NCI-H524 treated with DMSO at 0.1 percent for 48 hours (cell line): ENCODE measurements at places on chromosomes 5 and 9.

DNA sequence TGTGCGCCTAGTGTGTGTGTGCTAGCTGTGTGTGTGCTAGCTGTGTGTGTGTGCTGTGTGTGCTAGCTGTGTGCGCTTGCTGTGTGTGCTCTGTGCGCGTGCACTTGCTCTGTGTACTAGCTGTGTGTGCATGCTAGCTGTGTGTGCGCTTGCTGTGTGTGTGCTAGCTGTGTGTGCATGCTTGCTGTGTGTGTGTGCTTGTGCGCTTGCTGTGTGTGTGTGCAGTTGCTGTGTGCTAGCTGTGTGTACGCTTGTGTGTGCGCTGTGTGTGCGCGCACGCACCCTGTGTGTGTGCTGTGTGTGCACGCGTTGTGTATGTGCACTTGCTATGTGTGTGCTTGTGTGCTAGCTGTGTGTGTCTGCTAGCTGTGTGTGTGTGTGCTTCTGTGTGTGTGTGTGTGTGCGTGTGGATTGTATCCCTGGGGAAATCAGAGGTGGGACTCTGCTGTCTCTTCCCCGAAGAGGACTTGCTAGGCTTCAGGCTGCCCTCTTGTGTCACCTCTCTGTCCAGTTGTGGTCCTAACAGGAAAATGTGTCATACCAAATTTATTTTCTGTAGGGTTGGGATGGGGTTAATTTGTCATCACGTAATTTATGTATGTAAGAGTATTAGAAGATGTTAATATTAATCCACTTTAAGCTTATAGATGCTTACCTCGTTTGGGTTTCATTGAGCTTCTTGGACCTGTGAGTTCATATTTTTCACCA is 38.9 kb downstream of the TPPP start:
- DNase-seq = no peak

- no peak for DNase-seq
Measured at GRCh38 chr9:15104826-15105420, 194.7 kb upstream of the FREM1 start.

DNA sequence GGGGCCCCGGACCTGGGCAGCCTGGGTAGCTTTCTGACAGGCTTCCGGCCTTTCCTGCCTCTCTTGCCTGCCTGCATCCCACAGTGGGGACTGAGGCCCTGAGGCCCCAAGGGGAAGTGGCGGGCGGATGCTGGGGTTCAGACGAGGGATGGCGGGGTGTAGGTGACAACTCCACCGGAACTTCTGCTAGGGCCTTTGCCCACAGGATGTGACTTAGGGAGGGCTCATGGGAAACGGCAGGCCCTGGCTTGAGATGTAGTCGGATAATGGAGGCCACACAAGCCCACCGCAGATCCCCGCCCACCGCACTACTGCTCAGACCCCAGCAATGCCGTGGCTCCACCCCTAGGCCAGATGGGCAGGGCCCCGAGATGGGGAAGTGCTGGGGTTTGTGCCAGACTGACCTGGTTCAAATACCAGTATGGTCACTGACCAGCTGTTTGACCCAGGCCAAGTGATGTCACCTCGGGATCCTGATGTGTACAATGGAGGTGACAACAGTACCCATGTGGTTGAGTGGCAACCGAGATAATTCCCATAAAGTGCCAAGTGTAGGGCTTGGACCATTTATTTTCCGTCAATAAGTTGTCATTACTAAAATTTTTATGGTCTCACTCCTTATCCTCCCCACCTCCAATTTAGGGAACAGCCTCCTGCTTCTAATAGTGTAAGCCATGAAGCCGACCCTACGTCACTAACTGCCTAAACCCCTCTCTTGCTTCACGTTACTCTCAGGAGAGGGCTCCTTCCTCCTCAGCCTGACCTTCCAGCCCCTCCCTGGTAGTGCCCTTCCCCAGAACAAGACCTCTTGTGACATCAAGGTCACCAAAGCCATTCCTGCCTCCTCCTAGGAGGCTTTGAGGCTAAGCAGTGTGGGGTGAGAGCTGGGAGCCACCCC is 2.5 kb upstream of the CDK9 start:
- DNase-seq = no peak

DNA sequence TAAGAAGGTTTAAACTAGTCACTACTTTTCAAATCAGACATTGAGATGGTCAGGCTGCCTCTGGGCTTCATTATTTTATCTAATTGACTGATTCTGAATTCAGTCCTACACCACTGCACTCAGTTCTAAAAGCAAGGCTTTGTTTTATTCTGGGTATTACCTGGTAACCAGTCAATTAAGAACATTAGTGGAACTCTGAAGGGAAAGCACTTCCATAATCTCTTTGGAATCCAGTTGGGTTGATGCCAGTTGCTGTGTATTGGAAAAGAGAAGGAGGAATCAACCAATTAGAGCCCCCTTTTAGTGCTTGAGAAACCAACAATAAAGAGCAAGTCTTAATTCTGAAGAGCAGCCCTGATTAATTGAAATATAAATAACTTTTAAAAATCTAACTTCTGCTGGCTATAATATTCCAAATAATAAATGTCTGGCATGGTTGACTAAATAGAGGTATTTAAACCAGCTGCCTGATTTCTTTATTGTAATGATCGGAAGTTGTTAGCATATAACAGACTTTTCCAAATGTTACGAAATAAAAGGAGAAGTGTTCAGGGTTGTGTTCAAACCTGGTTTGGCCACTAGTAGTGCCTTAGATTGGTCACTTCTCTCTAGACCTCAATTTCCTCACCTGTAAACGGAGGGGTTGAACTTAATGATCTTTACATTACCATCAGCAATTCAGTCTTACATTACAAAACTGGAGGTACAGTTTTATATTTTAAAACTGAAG is 32.0 kb downstream of the CPEB4 start:
- no peak for DNase-seq

GRCh38 chr5:9766581-9766980 is 136.4 kb upstream of the TAS2R1 start:
- DNase-seq = no peak

DNA sequence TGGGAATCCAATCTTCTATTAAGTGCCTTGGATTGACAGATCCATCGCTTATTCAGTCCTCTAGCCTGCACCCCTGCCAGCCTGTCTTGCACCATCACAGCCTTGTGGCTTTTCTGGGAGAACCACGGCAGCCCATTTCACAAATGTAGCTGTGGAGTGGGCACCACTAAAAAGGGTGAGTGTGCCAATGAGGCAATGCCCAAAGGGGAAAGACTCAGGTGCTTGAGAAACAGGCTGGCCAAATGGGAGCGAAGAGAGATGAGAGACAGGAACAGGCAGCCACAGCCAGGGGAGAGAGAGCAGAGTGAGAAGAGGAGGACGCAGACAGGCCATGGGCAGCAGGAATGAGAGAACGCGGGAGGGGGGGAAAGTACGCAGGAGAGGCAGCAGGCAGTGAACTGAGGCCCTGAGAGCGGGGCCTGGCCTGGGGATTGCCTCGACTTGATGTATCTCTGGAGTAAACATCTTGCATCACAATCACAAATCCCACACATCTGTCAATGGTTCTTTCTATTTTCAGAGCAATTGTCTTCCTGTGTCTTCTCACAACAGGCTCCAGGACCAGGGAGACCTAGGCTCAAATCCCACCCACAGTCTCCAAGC is 173.1 kb downstream of the SYK start:
- DNase-seq = no peak

- DNase-seq = no peak
Measured at GRCh38 chr5:34039398-34040157, 3.4 kb downstream of the C1QTNF3 start.

DNA sequence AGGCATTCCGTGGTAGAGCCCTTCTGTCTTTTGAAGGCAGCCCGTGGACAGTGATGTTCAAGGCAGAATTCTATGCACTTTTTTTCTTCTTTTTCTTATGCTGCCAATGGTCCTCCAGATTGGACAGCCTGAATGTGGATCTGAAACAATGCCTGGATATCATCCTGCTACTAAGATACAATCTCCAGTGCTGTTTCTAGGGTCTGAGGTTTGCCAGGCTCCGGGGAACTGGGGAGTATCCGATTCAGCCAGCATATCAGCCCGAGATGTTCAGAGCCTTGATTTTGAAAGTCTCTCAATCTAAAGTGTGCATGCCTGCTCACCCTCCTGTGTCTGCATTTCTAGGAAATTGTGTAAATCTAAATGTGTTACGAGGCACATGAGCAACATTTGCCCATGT is 103.8 kb upstream of the WWC1 start:
- no peak for DNase-seq

- DNase-seq = no peak
Measured at GRCh38 chr9:36207546-36208012, 16.9 kb downstream of the CLTA start.

- DNase-seq = no peak
Measured at GRCh38 chr9:93826905-93827544, 128.1 kb downstream of the BARX1 start.

GRCh38 chr9:69097064-69097463 is 61.5 kb downstream of the FXN start:
- DNase-seq = no peak

- no peak for DNase-seq
Measured at GRCh38 chr5:59317023-59317773, 576.3 kb downstream of the PDE4D start.

GRCh38 chr5:161544350-161544765 is 2.2 kb downstream of the GABRB2 start:
- no peak for DNase-seq

DNA sequence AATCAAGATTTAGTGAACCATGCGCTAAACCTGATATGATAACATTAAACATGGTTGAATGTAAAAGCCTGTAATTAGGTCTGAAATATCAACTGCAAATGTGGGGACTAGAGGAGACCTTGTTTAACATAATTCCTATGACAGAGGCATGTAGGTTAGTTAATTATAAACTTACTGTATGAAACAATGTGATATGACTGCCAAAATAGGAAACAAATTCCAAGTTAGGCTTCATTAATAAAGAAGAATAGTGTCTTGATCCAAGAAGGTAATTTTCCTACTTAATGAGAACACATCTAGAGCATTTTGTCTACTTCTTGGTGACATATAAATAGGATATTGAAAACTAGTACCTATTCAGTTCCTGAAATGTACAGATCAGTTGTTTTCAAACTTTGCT is 136.2 kb upstream of the TARS1 start:
- DNase-seq = no peak

DNA sequence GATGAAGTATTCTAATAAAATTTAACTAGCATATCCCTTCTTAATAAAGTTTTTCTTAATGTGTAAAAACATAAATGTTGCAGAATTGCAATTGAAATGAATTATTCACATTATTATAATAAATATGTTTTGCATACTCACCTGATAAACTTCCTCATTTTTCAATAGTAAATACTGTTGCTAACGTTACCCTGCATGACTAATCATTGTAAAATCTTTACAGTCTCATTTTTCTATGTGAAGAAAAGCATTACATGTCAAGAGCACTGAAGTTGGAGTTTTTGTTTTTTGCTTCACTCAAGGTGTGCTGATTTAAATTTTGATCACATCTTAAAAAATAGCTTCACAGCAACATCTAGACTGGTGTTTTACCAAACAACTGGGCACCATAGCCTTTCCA is 157.2 kb upstream of the CDH18 start:
- DNase-seq = no peak

- peak; percentile 43 for DNase-seq
Measured at GRCh38 chr9:95268681-95269080, 48.8 kb downstream of the FANCC start.

DNA sequence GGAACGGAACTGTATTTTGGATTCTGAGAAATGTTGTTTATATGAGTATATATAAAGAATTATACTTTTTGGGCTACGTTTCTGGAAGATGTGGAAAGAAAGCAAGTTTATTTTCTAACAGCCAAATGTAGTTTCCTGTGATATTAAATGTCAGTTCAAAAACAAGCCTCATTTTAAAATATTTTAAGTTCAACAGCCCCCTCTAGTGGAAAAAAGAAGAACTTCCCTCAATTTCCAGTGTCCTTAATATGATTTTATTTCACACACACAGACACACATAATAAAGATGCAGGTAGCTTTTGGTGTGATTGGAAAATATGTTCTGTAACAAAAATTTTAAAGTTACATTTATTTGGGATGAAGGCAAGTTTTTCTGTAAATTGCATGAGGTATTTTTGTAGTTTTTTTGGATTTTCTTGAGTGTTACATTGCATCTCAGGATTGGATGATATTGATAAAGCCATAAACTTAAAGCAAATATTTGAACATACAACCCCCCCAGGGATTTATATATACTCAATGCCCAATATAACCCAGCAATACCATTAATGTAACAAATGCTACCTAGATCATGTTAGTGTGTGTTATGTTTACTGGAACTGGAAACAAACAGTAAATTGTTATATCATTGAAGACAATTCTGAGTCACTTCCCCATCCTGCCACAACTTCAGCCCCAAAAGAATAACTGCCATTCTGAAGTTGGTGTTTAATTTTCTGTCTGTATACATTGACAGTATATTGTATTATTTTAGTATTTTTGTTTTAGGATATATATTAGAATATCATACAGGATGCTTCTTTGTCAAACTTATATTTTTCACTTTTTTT is 54.0 kb downstream of the CCDC171 start:
- DNase-seq = no peak

GRCh38 chr9:15246708-15247107 is 60.3 kb downstream of the TTC39B start:
- no peak for DNase-seq

DNA sequence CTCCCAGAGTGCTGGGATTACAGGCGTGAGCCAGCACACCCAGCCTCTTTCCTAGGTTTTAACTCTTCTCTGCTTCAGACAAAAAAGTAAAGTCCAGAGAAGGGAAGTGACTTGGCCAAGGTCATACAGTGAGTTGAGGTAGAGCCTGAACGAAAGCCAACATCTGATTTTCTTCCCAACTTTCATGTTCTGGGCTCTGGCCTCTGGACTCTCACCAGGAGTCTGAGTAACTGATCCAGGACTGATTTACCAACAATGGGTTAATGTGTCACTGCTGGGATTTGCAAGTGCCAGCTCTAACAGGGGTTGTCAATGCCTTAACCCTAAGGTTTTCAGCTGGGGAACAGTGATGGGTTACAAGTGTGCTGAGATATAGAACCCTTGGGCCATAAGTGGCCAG is 32.2 kb upstream of the LARP1 start:
- no peak for DNase-seq

DNA sequence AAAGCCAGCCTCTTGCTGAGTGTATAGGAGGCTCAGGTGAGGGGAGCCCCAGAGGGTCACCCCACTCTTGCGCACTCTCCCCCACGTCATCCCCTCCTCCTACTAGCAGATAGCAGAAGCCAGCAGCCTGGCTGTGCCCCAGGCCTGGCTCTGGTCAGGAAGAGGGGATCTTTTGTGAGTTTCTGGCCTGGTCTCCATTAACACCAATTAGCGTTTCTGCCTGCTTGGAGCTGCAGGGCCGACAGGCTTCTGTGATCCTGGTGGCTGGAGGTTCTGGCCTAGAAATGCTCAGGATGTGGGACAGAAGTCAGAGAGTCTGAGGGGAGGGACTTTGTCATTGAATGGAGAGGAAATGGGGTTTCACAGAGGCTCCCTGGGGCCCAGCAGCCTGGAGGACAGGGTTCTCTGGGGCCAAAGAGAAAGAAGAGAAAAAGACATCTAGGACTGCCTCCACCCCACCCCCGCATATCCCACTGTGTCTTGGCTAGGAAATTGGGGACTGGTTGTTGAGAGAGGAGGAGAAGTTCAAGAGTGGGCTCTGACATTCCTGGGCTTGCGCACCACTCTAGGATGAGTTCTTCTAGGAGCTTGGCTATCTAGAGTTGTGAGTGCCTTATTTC is 47.5 kb upstream of the ARAP3 start:
- no peak for DNase-seq

- no peak for DNase-seq
Measured at GRCh38 chr9:26746357-26747072, 146.1 kb downstream of the CAAP1 start.
